ENCODE measurements at places on chromosomes 7 and 10. TPM values are rescaled to one million over a fixed set of nuclear protein-coding genes. Genes with fewer than 3 reads are reported as not detected.

DNA sequence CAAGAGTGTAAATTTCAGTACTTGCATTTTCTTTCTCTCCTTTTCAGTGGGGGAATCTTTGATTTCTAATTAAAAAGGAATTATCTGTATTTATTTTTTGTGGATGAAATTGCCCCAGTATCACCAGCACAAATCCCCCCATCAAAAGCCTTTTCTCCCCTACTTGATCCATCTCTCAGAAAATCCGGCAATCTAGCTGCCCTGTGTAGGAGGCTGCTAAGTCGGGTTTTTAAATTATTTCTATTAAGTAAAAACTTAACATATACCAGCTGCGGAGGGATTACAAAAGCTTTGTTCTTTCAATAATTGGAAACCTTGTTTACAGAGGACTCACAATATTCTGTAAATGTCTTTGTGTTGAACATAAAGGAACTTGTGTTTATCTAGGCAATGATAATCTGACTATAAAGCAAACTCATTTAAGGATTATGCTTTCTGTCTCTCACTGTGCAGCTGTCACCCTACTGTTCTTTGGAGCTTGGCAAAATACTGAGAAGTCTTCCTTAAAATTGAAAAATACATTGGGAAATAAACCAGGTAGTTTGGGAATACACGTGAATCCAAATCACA lies 177.4 kb upstream of the PRR15 start:
- H3K27ac ChIP-seq = no peak overlapping the region
- no peak for DNase-seq
- no peaks in the 10 kb centered on the region for H3K4me1 ChIP-seq
- no peaks in the 10 kb centered on the region for H3K36me3 ChIP-seq

GRCh38 chr7:84502239-84502638 lies 307.6 kb upstream of the SEMA3A start:
- DNase-seq = no peak
- no peaks in the 10 kb centered on the region for H3K4me1 ChIP-seq
- H3K27ac ChIP-seq = no peak overlapping the region
- no peaks in the 10 kb centered on the region for H3K27me3 ChIP-seq
- no peak overlapping the region for H3K4me3 ChIP-seq

DNA sequence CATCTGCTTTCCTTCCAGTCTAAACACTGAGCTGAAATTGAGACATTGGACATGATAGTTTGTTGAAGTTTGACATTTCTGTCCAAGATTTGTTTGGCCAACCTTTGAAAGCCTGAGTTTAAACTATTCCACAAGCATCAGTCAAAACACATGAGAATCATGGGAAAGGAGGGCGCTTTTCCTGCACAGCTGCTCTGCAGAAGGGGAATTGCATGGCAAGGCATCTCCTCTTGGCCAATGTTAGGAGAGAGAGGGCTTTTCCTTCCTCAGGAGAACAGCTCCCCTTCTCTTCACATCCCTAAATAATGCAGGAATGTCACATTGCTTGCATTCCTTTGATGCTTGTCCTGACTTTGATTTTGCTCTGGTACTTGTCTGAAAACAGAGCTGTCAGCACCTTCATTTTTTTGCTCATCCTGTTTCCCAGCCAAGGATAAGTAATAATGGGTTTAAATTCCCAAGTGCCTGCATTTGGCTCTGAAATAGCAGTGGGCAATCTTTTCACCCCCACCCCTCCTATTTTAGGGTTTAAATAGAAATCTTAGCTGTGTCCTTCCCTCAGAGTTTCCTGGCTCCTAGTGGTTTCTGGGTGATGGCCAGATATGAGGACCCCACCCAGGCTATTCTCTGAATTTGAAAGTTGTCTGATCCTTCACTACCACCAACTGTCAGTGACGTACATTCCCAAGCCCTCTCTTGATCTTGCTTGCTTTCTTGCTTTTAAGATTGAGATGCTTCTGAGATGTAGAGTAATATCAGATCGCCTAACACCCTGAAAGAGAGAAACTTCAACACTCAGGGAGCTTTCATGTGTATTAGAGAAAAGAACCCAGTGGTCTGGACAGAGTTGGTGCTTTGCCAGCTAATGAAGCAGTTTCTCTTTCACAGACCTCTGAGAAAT lies 75.2 kb upstream of the NPVF start:
- H3K27me3 ChIP-seq = no peaks in the 10 kb centered on the region
- no peaks in the 10 kb centered on the region for H3K4me1 ChIP-seq
- no peak overlapping the region for H3K27ac ChIP-seq
- no peaks in the 10 kb centered on the region for H3K36me3 ChIP-seq
- H3K4me3 ChIP-seq = no peak overlapping the region

DNA sequence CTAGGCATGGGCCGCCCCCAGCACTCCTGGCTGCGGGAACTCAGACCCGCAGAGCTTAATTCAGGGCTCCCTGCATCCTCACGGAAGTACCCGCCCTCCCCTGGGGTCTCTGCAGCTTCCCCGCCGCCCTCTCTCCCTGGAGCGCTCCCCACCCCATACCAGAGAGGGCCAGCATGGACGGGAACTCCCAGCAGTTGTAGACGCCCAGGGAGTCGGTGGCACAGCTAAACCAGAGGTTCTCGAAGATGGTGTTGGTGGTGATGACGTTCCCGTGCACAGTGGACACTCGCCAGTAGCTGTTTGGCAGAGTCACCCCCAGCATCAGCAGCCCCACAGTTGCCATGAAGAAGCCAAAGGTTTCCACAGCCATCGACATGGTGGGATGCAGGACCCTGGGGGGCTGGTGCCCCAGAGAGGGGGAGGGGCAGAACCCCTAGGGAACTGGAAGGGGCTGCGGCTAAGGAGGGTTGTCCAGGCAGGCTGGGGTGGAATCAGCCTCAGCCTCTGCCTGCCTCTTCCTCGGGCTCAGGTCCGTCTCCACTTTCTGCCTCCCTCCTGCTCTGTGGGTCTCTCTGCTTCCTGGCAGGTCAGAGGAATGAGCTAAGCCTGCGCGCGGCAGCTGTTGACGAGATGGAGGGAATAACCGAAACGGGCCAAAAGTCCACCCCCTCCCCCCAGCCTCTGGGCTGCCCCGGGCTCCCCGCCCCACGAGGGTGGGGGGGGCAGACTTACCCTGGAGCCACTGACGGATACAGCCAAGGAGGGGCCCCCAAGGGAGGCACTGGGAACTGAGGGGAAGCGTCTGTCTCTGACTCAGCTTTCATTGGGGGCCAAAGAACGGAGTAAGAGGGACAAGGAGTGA lies at the start of gene CLDN15:
Gene CLDN15, minus strand, starts transcription at position 597 of the 862 bp plus-strand sequence. Its CDS starts 221 bp downstream, at position 376.
- H3K27ac ChIP-seq = peak within 1 kb of the TSS; percentile 86
- H3K4me3 ChIP-seq = peak within 1 kb of the TSS; percentile 32
- H3K36me3 ChIP-seq = peaks cover 18% of the 10 kb centered on the region
- H3K4me1 ChIP-seq = no peaks in the 10 kb centered on the region
- H3K27me3 ChIP-seq = no peaks in the 10 kb centered on the region

DNA sequence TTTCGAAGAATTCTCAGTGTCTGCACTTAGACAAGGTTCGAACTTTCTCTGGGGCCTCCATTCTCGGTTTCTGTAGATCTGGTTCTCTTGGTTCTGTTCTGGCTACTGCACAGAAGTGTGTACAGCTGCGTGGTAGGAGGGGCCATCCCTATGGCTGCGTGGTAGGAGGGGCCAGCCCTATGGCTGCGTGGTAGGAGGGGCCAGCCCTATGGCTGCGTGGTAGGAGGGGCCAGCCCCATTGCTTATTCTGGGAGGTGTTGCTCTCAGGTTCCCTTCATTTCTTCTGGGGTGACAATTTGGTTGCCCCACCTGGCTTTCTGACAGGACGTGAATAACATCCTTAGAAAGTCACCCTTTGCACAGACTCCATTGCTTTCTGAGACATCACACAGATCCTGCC lies 65.2 kb upstream of the CHST15 start:
- H3K27me3 ChIP-seq = no peaks in the 10 kb centered on the region
- H3K36me3 ChIP-seq = no peaks in the 10 kb centered on the region
- DNase-seq = no peak
- H3K4me3 ChIP-seq = no peak overlapping the region
- H3K27ac ChIP-seq = no peak overlapping the region
- no peaks in the 10 kb centered on the region for H3K4me1 ChIP-seq

GRCh38 chr7:158541346-158542010 lies 46.1 kb downstream of the PTPRN2 start:
- no peak for DNase-seq
- no peak overlapping the region for H3K27ac ChIP-seq
- no peaks in the 10 kb centered on the region for H3K27me3 ChIP-seq
- no peaks in the 10 kb centered on the region for H3K4me1 ChIP-seq
- no peak overlapping the region for H3K4me3 ChIP-seq

DNA sequence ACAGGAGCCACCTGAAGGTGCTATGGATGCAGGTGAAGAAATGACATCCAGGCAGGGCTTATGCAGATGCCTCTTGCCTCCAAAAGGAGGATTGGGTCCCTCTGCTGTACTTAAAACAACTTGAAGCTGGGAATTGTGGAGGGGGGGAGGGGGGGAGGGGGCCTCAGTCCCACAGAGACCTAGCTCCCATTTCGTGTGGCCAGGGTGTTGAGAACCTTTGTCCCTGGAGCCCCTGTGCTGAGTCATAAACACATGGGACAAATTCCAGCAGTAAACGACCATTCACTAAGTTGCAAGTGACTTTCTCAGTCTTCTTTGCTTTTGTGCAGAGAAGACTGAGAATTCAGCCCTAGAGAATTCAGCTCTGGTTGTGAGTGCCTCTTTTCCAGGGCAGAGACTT lies 96.5 kb upstream of the PODXL start:
- peaks cover 32% of the 10 kb centered on the region for H3K4me1 ChIP-seq
- no peaks in the 10 kb centered on the region for H3K36me3 ChIP-seq
- H3K27me3 ChIP-seq = no peaks in the 10 kb centered on the region
- DNase-seq = no peak
- no peak overlapping the region for H3K4me3 ChIP-seq

DNA sequence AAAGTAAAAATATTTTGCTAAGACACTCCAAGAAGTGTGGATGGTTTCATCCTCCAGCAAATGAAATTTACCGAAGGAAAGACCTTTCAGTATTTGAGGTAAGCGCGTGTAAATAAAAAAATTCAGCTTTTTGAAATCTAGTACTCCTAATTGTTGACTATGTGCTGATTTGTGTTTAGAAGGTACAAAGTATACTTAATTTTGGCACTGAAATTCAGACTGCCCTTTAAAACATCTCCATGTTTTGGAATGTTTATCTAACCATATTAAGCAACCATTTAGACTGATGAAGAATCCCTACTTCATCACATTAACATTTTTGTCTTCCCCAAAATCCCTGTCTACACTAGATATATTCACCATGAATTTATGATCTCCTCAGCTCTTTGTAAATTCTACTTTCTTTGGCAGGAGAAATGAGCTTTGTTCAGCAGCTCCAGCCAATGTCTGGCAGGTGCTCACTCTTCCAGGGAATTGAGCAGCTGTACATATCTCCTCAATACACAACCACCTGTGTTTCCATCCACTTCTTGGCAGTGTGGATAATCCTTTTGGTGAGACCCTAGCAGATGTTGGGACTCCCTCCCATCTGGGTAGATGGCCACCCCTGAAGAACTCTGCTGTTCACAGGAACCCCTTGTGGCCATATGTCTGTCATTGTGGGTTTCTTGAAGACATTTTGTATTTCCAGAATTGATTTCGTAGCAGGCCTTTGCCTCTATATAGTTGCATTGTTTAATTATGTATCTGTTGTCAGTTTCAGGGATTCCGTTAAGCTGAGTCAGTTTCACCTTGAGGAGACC lies 129.4 kb upstream of the SAMD8 start:
- H3K4me3 ChIP-seq = no peak overlapping the region
- no peaks in the 10 kb centered on the region for H3K27me3 ChIP-seq
- peaks cover 11% of the 10 kb centered on the region for H3K36me3 ChIP-seq
- DNase-seq = no peak
- H3K27ac ChIP-seq = no peak overlapping the region
- no peaks in the 10 kb centered on the region for H3K4me1 ChIP-seq

DNA sequence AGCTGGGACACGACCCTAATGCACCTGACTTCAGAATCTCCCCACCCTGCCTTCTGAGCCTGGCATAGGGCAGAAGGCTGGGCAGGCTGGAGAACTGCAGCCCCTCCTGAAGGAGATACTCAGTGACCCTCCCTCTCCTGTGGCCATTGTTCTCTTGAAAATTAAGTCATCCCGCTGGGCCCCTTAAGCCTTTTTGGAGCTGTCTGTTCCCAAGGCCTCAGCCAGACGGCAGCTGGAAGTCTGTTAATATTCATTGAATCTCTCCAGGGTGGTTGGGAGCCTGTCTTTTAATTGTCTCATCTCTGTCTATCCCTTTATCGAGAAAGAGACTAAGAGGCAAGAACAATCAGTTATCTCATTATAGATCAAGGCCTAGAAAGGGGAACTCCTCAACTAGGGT lies 118.1 kb upstream of the PCBD1 start:
- no peaks in the 10 kb centered on the region for H3K36me3 ChIP-seq
- DNase-seq = no peak
- H3K4me1 ChIP-seq = no peaks in the 10 kb centered on the region
- no peaks in the 10 kb centered on the region for H3K27me3 ChIP-seq

GRCh38 chr10:109823196-109823595 lies 100.1 kb downstream of the XPNPEP1 start:
- H3K4me3 ChIP-seq = no peak overlapping the region
- H3K27me3 ChIP-seq = no peaks in the 10 kb centered on the region
- H3K27ac ChIP-seq = no peak overlapping the region
- H3K36me3 ChIP-seq = no peaks in the 10 kb centered on the region
- H3K4me1 ChIP-seq = no peaks in the 10 kb centered on the region
- no peak for DNase-seq

- no peak overlapping the region for H3K4me3 ChIP-seq
- H3K36me3 ChIP-seq = no peaks in the 10 kb centered on the region
- DNase-seq = no peak
- H3K4me1 ChIP-seq = peaks cover 46% of the 10 kb centered on the region
Measured at GRCh38 chr7:55120501-55121198, 101.8 kb downstream of the EGFR start.

DNA sequence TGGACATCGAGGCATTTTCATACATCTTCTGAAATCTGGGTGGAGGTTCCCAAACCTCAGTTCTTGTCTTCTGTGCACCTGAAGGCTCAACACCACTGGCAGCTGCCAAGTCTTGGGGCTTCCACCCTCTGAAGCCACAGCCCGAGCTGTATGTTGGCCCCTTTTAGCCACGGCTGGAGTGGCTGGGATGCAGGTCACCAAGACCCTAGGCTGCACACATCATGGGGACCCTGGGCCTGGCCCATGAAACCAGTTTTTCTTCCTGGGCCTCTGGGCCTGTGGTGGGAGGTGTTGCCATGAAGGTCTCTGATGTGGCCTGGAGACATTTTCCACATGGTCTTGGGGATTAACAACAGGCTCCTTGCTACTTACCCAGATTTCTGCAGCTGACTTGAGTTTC lies 62.1 kb downstream of the INPP5A start:
- no peaks in the 10 kb centered on the region for H3K4me1 ChIP-seq
- no peak overlapping the region for H3K27ac ChIP-seq
- H3K27me3 ChIP-seq = no peaks in the 10 kb centered on the region
- no peaks in the 10 kb centered on the region for H3K36me3 ChIP-seq
- DNase-seq = no peak

Gene IPMK
- 2.5 TPM for total RNA-seq

Gene DMBT1
- total RNA-seq = not detected

Gene NUDCD3
- 50.6 TPM for total RNA-seq

Gene FGL2
- total RNA-seq = 18.0 TPM

Gene SAMD8
- 24.7 TPM for total RNA-seq

Gene OPN4
- total RNA-seq = 0.31 TPM

Gene AASS
- 18.0 TPM for total RNA-seq

Gene CUEDC2
- total RNA-seq = 79.1 TPM

All from right atrium auricular region (tissue), 2 donors.